RWPE2 (cell line): ENCODE measurements at places on chromosomes 5 and 9.
A peak's percentile ranks its signal among the peaks of the same experiment; 100 is the strongest.

DNA sequence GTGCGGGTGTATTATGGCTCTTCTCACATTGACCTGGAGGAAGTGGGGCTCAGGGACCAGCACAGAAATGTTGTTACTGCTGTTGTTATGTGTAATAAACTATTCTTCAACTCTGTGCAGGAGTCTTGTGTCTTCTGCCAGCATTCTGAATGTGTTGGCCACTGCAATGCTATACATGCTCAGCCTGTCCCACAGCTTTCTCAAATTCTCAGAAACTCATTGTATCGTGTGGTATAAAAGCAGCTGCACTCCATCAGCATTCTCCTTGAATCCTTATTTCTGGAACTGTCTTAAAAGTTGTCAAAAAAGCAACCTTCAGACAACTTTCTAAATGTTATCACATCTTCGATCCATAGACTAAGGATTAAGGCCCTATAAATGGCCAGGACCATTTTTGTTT lies 72.0 kb downstream of the ZNF474 start:
- H3K27ac ChIP-seq = no peak overlapping the region
- peaks cover 24% of the 10 kb centered on the region for H3K27me3 ChIP-seq
- H3K36me3 ChIP-seq = no peaks in the 10 kb centered on the region
- no peaks in the 10 kb centered on the region for H3K4me1 ChIP-seq
- DNase-seq = no peak

GRCh38 chr9:91736311-91736710 lies 213.7 kb downstream of the ROR2 start:
- no peak for DNase-seq
- no peak overlapping the region for H3K27ac ChIP-seq
- H3K4me3 ChIP-seq = no peak overlapping the region
- no peaks in the 10 kb centered on the region for H3K27me3 ChIP-seq

- no peaks in the 10 kb centered on the region for H3K27me3 ChIP-seq
- no peak for DNase-seq
- H3K4me1 ChIP-seq = no peaks in the 10 kb centered on the region
- no peak overlapping the region for H3K27ac ChIP-seq
Observed at GRCh38 chr5:3634061-3634460, 38.4 kb downstream of the IRX1 start.

GRCh38 chr5:45507178-45507577 lies 189.0 kb downstream of the HCN1 start:
- H3K36me3 ChIP-seq = no peaks in the 10 kb centered on the region
- no peaks in the 10 kb centered on the region for H3K27me3 ChIP-seq
- H3K27ac ChIP-seq = no peak overlapping the region
- no peak for DNase-seq

DNA sequence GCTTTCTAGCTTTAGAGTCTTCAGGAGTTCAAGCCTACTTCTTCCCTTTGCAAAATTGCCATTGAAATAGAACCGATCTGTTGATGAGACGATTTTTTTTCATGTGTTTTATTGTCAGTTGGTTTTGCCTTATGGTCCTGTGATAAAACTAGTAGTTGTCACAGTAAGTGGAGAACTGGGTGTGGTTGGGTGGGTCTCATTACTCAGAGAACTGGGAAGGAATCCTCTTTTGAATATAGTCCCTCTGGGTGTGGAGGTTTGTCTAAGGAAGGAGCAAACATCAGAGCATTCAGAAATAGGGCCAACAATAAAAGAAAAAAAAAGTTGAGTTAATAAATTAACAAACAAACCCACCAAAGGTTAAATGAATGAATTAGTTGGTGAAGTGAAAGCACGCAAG lies 69.0 kb downstream of the ALDH1A1 start:
- no peaks in the 10 kb centered on the region for H3K27me3 ChIP-seq
- no peaks in the 10 kb centered on the region for H3K4me1 ChIP-seq
- DNase-seq = no peak
- H3K36me3 ChIP-seq = no peaks in the 10 kb centered on the region
- H3K4me3 ChIP-seq = no peak overlapping the region

DNA sequence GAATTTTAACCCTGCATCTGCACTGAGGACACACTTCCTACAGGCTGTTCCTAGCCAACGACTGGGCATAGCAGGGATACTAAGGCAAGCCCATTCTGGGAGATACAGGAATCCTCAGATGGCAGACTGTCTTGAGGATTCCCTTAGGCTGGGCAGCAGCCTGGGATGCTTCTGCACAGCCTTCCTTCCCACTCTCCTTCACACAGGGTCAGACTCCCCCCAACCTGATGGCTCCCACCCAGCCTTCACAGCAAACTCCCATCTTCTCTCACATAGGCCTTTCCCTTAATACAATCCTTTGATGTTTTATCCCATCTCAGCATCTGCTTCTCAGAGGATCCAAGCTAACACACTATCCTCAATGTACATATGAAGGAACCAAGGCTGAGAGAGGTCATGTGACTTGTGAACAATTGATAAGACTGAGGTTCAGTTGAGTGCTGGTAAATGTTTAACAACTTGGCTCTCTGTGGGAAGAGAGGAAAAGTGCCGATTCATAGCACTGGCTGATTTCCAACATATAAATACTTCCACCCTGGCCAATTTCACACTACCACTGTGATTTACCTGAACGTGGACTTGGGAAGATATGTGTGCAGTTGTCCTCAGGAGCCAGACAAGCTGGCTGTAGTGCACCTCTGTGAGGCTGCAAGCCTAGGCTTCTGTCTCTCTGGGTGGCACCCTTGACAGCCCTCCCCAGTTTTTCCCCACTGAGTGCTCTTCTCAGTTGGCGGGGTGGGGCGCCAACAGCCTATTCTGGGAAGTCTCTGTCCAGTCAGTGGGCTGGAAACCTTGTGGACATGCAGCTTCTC lies 120.2 kb upstream of the TRIM32 start:
- no peak overlapping the region for H3K4me3 ChIP-seq
- no peak for DNase-seq
- no peak overlapping the region for H3K27ac ChIP-seq
- no peaks in the 10 kb centered on the region for H3K36me3 ChIP-seq
- no peaks in the 10 kb centered on the region for H3K4me1 ChIP-seq

DNA sequence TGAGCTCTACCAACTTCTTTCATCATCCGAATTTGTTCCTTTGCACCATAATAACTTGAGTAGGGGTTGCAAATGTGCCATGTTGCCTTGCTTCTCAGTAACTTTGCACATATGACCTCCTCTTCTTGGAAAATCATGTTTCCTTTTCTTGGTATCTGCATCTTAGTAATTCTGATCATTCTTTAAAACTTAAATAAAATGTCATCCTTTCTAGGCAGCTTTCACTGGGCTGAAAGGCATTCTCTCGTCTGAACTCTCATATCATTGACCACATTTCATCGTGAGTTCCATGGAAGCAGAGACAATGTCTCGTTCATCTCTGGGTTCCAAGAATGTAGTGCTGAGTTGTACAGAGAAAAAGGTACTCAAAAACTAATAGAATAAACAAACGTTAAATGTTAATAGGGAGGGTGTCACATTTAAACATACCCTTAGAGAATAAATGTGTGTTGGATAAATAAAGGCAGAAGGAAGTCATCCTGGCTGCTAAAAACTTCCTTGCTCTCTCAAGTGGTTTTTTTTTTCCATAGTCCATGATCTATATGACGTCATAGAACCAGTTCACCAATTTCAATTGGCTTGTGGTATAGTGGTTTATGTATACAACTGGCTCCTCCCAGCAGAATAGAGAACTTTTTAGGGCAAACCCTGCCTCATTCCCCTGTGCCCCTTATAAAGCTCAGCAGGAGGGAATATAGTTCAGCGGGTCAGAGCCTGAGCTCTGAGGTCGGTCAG lies 218.1 kb upstream of the TRIM32 start:
- no peak for DNase-seq
- no peak overlapping the region for H3K4me3 ChIP-seq
- no peaks in the 10 kb centered on the region for H3K36me3 ChIP-seq
- H3K27ac ChIP-seq = no peak overlapping the region
- no peaks in the 10 kb centered on the region for H3K27me3 ChIP-seq

DNA sequence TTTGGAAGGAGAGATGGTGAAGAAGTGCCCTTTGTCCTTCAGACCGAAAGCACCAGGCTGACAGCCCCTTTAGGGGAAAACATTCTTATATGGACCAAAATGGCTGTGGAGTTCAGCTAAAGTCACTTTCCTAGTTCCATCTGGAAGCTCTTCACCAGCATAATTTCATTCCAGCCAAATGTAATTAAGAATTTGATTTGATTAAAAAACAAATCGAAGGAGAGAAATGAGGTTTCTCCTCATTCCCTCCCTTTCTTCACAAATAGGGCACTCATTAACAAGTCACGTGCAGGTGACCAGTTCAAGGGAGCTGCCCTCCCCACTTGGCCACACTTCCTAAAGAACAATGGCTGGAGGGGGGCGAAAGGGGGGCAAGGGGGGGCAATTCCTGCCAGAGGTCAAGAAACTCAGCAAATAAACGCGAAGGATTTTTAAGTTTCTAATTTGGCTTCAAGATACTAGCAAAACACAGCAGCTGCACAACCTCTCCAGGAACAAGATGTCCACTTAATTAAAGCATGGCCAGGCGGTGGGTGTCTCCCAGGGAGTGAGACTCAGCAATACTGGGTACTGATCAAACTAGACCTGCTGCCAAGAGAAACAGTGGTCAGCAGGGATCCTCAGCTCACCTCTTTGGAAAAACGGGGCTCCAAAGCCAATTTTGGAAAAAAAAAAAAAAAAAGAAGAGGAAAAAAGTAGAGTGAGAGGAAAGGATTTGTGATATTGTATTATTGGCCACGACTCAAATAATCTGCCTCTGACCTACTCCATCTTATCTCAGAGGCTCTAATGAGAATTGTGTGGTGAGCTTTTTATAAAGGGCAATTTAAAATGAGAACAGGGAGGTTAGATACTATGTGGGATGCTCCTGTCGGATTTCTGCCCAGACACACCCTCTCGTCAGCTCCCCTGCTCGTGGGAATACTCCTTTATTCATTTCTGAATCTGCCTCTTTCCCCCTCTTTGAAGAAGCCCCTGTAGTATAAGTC lies 254.3 kb downstream of the ZSWIM6 start:
- no peaks in the 10 kb centered on the region for H3K4me1 ChIP-seq
- no peak overlapping the region for H3K27ac ChIP-seq
- H3K36me3 ChIP-seq = no peaks in the 10 kb centered on the region
- DNase-seq = no peak
- no peaks in the 10 kb centered on the region for H3K27me3 ChIP-seq
- no peak overlapping the region for H3K4me3 ChIP-seq

GRCh38 chr5:79898611-79899010 lies 92.5 kb downstream of the MTX3 start:
- no peak for DNase-seq
- H3K4me1 ChIP-seq = no peaks in the 10 kb centered on the region
- peaks cover 4% of the 10 kb centered on the region for H3K27me3 ChIP-seq
- no peaks in the 10 kb centered on the region for H3K36me3 ChIP-seq
- no peak overlapping the region for H3K27ac ChIP-seq

DNA sequence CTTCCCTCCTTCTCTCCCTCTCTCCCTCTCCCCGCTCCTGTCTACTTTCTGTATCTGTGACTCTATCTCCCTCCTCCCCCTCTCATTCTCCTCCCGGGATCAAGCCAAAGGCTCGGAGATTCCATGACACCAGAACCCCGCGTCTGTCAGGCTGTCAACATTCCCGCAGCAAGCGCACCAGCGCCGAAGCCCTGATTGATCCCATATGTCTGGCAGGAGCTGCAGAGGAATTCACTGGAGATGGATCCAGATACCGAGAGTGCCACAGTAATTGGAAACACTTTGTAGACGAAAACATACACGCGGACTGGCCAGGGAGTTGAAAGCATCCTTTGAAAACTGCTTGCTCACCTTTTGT lies 300 bp upstream of the SVEP1 start:
- H3K27ac ChIP-seq = peak overlapping the region; percentile 65
- H3K4me3 ChIP-seq = peak overlapping the region; percentile 50
- DNase-seq = no peak
- no peaks in the 10 kb centered on the region for H3K36me3 ChIP-seq

GRCh38 chr9:18438951-18439350 lies 35.0 kb upstream of the ADAMTSL1 start:
- peaks cover 4% of the 10 kb centered on the region for H3K4me1 ChIP-seq
- no peaks in the 10 kb centered on the region for H3K27me3 ChIP-seq
- no peak overlapping the region for H3K27ac ChIP-seq
- DNase-seq = no peak

GRCh38 chr9:115551396-115551795 lies 433.4 kb upstream of the TNC start:
- no peak overlapping the region for H3K4me3 ChIP-seq
- no peaks in the 10 kb centered on the region for H3K4me1 ChIP-seq
- no peaks in the 10 kb centered on the region for H3K27me3 ChIP-seq
- no peak for DNase-seq

DNA sequence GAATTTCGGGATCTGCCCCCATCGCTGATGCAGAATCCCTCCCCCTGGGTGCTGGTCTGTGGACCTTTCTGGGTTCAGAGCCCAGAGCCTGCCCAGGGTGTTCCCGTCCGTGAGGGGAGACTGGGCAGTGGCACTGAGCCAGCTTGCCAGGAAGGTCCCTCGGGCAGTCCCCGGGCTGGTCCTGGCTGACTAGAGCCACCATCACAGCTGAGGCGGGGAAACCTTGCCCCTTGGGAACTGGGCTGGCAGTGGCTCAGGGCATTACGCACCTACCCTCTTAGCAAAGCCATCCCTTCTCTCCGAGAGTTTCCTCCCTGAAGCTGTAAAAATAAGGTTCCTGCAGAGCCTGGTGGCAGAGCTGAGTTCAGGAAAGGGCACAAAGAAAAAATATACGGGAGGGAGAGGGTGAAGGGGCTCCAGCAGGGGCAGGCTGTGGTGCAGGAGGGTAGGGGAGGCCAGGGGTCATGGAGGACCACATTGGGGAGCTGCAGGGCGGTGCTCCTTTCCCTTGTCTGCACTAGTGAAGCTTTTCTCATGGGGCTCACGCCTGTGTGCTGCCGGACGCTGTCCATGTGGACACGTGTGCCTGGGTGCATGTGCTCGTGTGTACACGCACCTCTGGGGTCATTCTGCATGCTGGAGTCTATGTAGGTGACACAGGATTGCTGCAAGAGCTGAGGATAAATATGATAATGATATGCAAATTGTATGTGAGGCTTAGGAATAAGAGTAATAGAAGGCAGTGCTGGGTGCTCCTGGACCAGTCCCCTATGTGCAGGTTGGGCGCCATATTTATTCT lies 118.9 kb downstream of the LHX2 start:
- DNase-seq = no peak
- H3K27me3 ChIP-seq = no peaks in the 10 kb centered on the region
- no peak overlapping the region for H3K4me3 ChIP-seq

- H3K4me3 ChIP-seq = peak overlapping the region; percentile 61
- H3K27ac ChIP-seq = no peak overlapping the region
- H3K4me1 ChIP-seq = no peaks in the 10 kb centered on the region
- H3K36me3 ChIP-seq = peaks cover 38% of the 10 kb centered on the region
Observed at GRCh38 chr5:179061025-179061424, 852 bp downstream of the ZNF354C start.
